ENCODE measurements at places on chromosomes 5 and 9.

GRCh38 chr5:140151144-140152021 is 23.6 kb upstream of the CYSTM1 start:
- DNase-seq, result no peak

DNA sequence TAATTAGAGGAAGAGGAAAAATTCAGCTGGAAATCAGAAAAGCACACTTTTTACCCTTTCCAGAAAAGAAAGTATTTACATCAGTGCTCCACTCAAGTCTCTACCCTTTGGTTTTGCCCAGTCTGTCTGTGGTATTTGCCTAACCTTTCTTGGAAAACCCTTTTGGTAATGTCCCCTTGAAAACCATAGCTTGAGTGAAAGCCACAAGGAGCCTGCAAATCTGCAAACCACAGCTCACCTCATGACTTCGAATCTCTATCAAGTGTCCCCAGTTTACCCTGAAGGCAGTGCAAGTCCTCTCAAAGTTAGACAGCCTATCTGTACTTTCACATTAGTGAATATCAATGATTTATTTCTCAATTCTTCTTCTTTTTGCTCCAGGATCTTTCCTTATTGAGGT is 162.1 kb upstream of the TSLP start:
- DNase-seq, result no peak

DNA sequence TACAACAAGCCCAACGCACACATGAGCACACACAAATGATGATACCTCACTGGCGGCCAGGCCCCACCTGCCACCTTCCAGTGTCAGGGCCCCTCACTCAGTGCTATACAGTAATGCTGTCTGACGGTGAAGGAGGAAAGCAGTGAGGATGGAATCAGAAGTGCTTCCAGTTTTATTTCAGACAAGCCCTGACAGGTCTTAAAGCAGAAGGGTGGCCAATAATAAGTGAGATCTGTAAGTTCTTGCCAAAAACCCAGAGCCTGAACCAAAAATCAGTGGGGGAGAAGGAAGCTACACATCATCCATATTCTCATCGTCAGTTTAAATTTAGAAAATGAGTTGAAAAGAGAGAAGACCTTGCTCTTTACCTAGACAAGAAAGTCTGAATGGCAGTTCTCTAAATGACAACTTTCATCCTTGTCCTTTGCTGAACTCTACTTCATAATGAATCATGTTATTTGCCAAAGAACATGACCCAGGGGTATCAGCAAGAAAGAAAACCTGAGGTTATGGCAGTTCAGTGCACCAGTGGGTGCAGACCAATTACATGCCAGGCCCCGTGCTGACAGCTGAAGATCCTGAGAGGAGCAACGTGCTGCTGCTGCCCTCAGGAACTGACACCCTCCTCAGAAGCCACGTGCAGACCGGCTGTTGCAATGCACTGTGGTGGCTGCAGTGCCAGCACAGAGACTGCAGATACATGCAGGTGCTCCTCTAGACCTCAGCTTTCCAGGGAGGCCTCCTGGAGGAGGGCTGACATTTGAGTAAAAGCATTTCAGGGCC is 118.7 kb downstream of the DROSHA start:
- no peak for DNase-seq

DNA sequence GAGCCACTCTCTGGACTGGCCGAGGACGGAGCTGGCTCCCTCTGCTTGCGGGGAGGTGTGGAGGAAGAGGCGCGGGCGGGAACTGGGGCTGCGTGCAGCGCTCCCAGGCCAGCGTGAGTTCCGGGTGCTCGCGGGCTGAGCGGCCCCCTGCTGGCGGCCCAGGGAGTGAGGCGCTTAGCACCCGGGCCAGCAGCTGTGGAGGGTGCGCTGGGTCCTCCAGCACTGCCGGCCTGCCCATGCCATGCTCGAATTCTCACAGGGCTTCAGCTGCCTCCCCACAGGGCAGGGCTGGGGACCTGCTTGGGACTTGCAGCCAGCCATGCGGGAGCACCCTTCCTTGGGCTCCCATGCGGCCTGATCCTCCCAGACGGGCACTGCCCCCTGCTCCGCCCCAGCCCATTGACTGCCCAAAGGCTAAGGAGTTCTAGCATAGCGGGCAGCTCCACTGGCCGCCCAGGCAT is 416.9 kb downstream of the MRPS30 start:
- no peak for DNase-seq

DNA sequence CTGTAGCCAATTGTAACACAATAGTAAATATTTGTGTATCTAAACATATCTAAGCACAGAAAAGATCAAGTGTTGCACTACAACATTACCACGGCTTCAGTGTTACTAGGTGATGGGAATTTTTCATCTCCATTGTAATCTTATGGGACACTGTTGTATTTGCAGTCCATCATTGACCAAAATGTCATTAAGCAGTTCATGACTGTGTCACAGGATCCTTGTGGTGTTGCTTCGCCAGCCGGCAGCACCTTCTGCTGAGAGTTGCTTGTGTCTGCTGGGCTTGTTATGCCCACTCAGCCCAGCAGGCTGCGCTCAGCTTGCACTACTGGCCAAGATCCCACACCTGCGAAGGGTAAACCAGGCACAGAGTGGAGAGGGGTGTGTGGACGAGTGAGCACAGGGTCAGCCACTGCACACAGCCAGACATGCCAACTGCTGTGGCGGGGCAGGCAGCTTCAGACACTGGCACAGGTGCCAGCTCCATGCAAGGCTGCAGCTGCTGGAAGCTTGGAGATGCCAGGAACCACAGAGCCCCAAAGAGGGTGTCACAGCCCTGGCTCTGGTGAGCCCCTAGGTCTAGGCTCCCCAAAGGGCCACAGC is 273.7 kb downstream of the CETN3 start:
- DNase-seq, result no peak

- no peak for DNase-seq
Measured at GRCh38 chr5:92552206-92553160, 1028.5 kb downstream of the NR2F1-AS1 start.

GRCh38 chr5:69033690-69034089 is 60.1 kb upstream of the SLC30A5 start:
- no peak for DNase-seq

GRCh38 chr5:52928689-52929088 is 60.5 kb upstream of the ITGA2 start:
- no peak for DNase-seq

- no peak for DNase-seq
Measured at GRCh38 chr5:76030343-76030742, 52.8 kb upstream of the SV2C start.

DNA sequence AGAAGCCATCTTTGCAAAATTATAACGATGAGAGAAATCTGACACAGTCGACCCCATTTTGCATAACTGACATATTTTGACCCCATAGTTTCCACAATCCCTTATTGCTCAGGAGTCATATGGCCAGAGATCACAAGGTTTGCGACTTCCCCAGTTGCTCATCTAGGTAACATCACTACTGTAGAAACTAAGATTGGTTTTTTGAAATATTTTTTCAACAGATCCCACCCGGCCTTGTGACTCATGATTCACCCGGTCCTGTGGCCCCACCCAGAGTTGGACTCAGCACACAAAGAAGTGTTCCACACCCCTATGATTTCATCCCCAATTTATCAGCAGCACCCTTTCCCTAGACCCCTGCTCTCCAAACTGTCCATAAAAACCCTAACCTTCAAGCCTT is 50.2 kb downstream of the TIMD4 start:
- no peak for DNase-seq

GRCh38 chr5:863244-863805 is 12.5 kb upstream of the ZDHHC11 start:
- no peak for DNase-seq

GRCh38 chr5:131379723-131380122 is 115.9 kb downstream of the CDC42SE2 start:
- DNase-seq, result peak; percentile 26

Data from activated naive CD4-positive, alpha-beta T cell (primary cell).